ENCODE measurements at places on chromosomes 2 and 18. TPM values are rescaled to one million over a fixed set of nuclear protein-coding genes. Genes with fewer than 3 reads are reported as not detected.

DNA sequence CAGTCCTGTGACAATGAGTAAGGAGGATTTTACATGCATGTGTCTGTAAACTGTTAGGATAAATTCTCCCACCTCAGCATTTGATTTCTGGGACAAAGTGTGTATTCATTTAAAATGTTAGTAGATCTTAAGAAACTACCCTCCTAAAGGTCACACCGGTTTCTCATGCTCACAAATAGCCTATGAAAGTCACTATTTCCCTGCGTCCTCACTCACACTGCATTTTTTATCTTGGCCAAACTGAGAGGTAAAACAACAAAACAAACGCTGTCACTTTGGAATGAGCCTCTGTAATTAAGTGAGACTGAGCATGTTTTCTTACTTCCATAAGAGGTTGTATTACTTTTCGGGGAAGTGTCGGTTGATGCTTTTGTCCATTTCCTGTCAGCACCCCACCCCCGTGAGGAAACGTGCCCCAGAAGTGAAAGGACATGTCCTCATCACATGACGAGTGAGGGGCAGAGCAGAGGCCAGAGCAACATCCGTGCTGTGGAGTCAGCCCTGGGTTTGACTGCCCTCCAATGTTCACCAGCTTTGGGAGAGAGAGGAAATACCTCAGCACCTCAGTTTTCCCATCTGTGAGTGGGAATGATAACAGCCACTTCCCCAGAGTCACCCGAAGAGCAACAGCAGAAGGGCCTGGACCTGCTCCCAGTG lies 3.1 kb downstream of the GYPC start:
- DNase-seq = peak; percentile 65

The MYOM1 gene
- total RNA-seq = 2.8 TPM

The TEX44 gene
- not detected for total RNA-seq

The LIMS4 gene
- total RNA-seq = 0.40 TPM

The RGPD3 gene
- 0.05 TPM for total RNA-seq
